Ureter (tissue), 1 donor: ENCODE measurements at places on chromosomes 6 and 20.
A peak's percentile ranks its signal among the peaks of the same experiment; 100 is the strongest.

GRCh38 chr20:60381643-60382400 is 423.6 kb downstream of the CDH26 start:
- DNase-seq: no peak

DNA sequence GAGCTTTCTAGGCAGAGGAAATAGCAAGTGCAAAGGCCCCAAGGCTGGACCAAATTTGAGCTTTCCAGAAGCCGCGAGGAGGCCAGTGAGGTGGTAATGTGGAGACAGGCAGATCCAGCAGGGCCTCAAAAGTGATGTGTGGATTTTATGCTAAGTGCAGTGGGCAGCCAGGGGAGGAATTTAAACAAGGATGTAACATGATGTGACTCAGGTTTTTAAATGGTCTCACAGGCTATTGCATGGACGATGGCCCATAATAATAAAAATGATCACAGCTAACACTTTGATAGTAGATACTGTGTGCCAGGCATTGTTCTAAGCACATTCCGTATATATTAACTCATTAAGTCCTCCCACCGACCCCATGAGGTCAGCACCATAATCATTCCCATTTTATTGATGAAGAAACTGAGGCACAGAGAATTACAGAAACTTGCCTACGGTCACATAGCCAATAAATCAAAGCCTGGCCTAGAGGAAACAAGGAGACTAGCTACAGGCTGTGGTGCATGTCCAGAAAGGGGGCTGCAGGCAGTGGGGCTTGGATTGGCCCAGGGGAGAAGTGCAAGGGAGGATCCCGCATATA is 18.0 kb upstream of the PREX1 start:
- no peak for DNase-seq

- no peak for DNase-seq
Measured at GRCh38 chr6:138656364-138657064, 117.1 kb upstream of the CCDC28A start.

DNA sequence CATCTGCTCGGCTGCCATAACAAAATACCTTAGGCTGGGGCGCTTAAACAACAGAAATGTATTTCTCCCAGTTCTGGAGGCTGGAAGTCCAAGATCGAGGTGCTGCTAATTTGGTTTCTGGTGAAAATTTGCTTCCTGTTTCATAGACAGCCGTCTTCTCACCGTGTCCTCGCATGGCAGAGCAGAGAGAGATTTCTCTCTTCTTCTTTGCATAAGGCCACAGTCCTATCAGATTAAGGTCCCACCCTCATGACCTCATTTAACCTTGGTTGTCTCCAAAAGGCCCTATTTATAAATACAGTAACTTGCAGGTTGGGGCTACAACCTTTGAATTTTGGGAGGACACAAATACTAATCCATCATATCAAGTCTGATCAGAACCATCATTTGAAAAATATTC is 544.3 kb downstream of the KIF16B start:
- DNase-seq: no peak

GRCh38 chr20:3646067-3646440 is 17.1 kb downstream of the GFRA4 start:
- no peak for DNase-seq

- no peak for DNase-seq
Measured at GRCh38 chr6:166420351-166420750, 37.6 kb upstream of the MPC1 start.

DNA sequence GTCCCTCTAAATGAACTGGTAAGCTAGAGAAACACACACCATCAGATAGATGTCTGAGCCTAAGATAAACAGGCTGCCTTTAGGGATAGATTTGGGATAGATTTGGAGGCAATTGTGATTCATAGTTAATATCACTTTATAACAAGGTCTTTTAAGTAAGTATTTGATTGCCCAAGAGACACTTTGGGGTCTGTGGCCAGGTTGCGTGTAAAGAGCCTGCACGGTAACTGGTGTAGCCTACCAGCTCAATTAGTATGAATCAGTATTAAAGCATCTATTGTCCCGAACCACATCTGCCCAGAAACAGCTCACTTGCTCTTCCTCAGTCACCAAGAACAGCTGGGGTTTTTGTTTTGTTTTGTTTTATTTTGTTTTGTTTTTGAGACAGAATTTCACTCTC is 193.3 kb downstream of the SASH1 start:
- no peak for DNase-seq

DNA sequence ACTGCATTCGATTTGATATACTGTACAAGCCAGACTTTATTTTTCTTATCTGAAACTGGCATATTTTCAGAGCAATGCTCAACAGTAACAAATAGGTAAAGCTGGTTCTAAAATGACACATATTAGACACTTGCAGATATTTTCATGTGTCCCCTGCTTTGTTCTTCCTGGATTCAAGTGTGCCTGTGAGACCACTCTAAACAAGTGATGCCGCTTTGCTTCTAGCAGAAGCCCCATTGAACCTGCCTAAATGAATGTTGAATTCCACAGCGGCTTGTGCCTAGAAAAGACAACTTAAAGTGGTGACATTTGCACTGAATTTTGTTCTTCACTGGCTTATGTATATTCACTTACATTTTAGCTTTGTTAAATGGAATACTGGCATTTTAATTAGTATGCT is 115.7 kb downstream of the AKAP7 start:
- DNase-seq: no peak

GRCh38 chr20:20837574-20838021 is 125.2 kb upstream of the RALGAPA2 start:
- DNase-seq: peak; percentile 65

GRCh38 chr6:42173101-42173500 is at the start of gene GUCA1A:
GUCA1A (plus strand) TSS chr6:42173364; CDS start chr6:42173614, 250 bp downstream.
- no peak for DNase-seq

DNA sequence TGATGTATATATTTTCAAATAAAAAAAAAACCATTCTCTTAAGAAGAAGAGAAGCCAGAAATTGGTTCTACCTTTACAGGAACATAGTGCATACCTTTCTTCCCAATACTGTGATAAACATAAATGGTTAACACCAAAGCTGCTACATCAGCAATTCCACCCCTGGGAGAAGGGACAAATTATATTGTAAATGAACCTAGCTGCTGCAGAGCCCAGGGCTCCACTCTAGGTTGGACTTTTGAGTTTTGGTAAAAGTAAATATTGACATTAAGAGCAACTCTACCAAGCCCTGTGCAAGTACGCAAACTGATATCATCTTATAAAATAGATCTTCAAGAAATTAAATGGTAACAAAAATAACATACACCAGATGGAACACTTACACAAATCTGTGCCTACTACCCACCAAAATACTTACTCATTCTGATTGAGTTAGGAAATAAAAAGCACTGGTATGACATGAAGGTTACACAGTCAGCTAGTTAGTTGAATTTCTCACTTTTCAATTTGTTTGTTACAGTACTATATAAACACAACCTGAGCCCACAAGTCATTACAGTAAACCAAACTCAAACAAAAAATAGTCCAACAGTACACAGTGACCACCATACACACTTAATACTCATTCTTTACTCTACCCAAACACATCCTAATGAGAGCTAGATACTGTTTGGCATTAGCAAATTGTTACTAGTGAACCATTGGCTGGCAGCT is 223.3 kb upstream of the HEY2 start:
- DNase-seq: no peak

- DNase-seq: no peak
Measured at GRCh38 chr6:20830576-20830975, 296.3 kb downstream of the CDKAL1 start.

- no peak for DNase-seq
Measured at GRCh38 chr6:4728436-4728769, 47.8 kb upstream of the CDYL start.

GRCh38 chr6:115899730-115900282 is 160.9 kb downstream of the FRK start:
- DNase-seq: no peak

DNA sequence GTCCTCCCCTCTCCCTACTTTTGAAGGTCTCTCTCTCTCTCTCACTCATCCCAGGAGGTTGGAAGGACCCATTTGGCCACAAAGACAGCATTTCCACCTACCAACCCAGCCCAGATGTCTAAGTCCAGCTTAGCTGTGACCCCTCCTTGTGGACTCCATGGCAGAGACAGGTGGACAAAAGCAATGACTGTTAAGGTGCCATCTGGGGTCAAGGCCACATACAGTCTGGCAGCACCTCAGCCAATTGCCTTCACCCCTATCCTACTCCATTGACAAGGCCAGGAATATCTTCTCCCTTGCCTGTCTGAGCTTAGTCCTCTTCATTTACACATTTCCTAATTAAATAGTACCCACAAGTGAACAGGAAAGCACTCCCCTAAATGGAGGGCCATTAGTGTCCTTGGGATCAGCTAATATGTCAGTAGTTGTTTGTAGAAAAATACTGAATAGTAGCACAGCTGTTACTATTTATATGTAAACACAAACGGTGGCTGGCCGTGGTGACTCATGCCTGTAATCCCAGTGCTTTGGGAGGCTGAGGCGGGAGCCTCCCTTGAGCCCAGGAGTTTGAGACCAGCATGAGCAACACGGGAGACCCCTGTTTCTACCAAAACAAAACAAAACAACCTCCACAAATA is 28.8 kb downstream of the GCM1 start:
- no peak for DNase-seq

- DNase-seq: no peak
Measured at GRCh38 chr6:157035546-157035945, 258.4 kb downstream of the ARID1B start.

DNA sequence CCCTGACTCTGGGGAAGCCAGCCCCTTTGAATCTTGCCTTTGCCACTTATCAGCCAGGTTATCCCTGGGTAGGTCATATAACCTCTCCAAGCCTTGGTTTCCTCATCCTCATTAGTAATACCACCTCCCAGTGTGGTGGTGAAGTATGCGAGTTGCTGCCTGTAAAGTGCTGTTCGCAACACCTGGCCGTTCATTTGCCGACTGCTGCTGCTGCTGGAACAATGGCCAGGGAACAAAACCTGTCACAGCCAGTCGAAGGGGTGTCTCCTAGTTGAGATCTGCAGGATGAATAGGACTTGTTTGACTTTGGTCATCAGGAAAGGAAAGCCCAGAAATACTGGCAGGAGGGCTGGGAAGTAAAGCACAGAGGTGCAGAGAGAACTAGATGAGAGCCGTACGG is 6.1 kb downstream of the MANBAL start:
- no peak for DNase-seq

DNA sequence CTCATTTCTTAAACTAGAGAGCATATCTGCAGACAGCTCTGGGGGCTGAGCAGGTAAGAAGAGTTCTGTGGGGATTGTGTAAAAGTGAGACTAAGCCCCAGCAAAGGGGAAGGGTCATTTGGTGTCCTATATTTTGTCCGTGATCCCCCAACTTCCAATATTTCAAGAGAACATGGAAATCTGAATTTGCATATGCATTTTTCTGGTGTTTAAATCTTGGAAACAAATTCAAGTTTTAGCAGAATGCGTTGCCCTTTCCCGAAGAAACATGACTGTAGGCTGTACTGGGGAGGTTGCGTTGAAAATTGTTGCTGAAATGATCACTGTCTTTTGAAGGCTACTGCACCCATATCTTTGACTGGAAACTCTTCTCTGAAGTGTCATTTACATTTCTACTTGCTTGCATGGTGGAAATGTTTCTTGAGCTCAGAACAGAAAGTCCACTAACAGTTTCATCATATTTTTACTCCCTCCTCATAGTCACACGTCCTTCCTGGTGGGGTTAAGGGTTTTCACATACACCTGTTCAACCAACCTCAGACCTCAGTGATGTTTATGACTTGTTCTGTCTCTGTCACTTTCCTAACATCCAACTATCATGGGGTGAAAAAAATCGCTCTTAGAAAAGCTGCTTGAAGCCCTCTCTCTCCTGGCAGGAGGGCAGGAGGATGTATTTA is 140.3 kb downstream of the BCAS1 start:
- no peak for DNase-seq

- no peak for DNase-seq
Measured at GRCh38 chr6:150734235-150734634, 131.3 kb upstream of the MTHFD1L start.

DNA sequence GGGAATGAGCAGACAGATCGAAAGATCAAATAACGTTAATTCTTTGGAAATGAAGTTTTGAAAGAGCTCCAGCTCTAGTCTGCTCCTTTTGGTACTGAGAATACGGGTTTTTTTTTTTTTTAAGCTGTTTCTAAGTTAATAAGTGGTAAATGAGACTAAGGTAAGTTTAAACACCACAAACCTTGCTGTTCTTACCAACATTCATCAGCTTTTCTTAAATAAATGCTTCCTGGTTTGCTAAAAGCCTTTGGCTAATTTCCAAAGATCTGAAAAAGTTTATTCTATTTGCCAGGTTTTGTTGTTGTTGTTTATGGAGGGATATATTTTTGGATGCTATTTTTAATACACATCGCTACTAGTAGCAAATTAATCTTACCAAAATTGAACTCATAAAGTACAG is 55.1 kb upstream of the STXBP5 start:
- DNase-seq: no peak

DNA sequence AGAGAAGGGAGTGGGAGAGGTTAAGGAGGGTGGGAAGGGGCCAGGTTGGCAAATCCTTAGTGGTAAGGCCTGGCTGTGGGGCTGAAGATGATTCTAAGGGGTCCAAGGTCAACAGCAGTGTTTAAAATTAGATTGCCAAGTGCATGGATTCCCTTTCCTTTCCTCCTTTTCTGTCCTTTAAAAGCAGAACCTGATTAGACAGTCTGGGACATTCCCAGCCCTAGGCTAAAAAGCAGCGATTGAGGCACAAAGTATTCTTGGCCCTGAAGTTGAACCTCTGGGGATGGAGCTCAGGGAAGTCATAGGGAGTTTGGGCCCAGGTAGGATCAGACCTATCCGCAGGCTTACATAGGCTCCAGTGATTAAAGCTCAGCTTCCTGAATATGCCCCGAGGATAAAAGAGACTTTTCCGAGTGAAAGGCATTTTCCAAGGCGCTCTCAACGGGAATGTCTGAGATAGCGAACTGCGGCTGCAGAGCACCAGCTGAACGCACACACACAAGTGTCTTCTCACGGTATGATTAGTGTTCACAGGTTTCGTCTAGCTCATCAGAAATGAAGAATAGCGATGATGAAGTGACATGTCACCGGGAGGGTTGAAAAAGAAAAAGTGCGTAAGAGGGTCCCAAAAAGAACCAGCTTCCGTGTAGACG is 787 bp upstream of the CARMIL1 start:
- no peak for DNase-seq

GRCh38 chr6:108476847-108477430 is 83.8 kb upstream of the FOXO3 start:
- DNase-seq: no peak

DNA sequence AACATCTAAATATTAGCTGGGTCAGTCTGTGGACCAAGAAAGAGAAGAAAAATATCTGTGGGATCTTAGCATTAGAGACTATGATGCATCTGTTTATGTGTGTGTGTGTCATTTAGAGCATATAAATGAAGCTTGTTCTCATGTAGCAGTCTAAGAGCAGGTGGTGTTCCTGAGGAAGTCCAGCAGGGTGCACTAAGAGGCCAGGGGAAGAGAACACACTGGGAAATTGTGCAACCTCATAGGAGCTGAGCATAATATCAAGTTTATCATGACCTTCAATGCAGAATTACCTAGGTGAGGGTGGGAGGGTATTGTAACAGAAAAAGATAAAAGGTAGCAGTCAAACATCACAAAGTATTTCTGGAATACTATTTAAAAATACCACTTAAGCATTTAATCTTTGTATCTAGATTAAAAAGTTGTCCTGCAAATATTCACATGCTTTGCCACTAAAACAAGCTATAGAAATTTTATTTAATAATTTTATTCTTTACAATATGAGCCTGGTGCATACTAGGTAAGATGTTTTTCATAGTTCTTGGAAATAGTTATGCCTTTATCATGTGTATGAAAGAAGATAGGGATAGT is 80.5 kb downstream of the SMPDL3A start:
- no peak for DNase-seq

GRCh38 chr6:140846503-140847261 is 1286.0 kb upstream of the GJE1 start:
- DNase-seq: no peak
